ENCODE measurements at places on chromosomes 6 and 20.

DNA sequence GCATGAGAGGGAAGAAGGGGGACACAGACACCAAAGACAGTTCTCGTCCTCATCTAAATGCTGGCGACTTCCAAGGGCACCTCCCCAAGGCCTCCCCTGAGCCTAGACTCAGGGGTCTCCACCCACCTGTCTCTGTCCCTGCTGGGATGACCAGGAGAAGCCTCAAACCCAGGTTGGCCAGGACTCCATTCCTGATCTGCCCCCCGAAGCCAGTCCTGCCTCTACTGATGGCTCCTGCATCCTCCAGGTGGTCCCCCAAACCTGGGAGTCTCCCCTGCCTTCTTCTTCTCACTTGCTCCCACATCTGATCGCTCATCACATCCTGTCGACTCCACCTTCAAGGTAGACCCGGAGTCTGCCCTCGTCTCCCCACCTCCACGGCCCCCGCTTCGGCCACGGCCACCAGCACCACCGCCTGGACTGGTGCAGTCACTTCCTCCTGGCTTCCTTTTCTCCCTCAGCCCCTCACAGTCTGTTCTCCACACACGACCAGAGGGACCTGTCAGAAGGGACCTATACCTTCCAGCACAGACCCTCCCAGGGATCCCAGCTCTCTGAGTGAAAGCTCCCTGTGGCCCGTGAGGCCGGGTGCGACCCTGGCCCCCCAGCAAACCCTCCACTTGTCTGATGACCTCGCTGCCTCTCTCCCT, 92.1 kb downstream of the CEBPB start:
- no peak for DNase-seq

DNA sequence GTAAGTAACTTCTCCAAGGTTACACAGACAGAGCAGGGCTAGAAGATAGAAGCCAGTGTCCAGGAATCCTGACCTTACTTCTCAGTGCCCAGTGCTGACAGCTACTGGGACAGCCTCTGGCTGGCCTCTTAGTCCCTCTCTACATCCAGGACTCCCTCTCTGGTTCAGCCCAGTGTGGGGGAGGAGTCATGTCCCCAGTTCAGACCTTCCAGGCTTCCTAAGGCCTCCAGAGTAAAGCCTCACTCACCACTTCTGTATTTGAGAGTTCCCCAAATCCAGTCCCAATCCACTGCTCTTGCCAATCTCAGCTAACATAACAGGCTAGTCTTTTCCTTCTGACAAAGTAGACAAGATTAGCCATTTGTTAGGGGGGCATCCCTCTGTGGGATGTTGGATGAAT, 36.9 kb upstream of the EPB41L1 start:
- no peak for DNase-seq

DNA sequence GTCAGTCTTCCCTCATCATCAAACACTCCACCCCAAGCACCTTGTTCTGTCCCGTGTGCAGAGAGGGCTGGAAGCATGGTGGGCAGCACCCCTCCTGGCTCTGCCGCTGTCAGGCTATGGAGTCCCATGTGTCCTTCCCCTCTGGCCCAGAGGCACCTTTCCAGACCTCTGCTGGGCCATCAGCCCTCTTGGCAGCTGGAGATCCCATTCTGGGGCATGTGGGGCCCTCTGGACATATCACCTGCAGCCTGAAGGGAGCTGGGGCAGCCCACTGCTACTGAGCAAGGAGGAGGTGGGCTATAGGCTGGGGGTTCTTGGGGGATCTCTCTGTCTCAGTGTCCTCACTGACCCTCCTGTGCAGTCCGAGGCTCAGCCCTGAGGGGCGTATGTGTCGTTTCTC, 42.2 kb downstream of the SUN5 start:
- no peak for DNase-seq

DNA sequence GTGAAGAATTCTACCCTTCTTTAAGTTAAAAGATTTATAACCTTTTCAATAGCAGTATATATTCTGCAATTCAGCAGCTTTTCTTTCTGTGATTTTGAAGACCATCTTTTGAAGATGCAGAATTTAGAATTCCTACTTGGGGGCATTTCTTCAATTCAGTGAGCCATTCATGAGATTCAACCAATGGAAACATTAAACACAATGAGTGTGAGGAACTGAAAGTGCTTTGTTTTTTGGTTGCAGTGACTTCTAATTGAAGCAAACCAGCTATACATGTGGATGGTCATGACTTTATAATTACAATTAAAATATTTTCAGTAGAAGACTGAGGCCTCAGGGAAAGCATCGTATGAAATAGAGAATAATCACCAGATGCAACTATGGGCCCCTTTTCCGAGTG, 108.3 kb downstream of the CARMIL1 start:
- DNase-seq = no peak

DNA sequence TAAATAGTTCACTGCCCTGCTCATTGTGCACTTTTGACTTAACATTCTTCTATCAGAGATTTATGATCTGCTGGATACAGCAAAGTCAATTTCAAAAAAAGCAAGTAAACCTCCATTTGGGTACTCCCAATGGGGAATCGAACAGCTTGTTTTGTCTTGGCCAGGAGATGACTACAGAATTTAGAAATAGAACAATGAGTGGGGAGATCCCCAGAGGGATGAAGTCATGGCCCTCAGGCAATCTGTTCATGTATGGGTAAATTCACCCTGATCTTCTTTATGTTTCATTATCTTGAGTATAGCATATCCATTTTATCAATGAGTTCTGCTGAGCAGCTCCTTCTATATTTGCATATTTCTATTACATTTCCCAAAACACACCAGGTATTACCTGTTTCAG, 1681.9 kb downstream of the HACE1 start:
- no peak for DNase-seq

GRCh38 chr6:108564178-108564577, 3.5 kb downstream of the FOXO3 start:
- no peak for DNase-seq

- no peak for DNase-seq
These were observed 47.0 kb downstream of the BCAS1 start for GRCh38 chr20:54023406-54023805.

DNA sequence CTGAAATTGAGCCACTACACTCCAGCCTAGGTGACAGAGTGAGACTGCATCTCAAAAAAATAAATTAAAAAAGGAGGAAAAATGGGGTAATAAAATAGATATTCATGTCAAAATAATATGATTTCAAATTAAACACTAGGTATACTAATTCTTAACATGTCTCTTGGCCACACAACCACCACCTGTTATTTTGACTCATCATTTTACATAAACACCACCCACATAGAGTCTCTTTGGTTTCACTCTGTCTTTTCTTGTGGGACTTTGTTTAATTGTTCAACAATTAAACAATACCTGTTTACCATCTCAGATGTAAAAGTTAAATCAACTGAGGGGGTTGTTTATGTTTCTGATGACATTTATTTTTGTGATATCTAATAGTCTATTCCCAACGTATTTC, 476.8 kb upstream of the ADGRB3 start:
- no peak for DNase-seq

GRCh38 chr6:128079021-128079420, 178.2 kb upstream of the THEMIS start:
- DNase-seq = no peak

DNA sequence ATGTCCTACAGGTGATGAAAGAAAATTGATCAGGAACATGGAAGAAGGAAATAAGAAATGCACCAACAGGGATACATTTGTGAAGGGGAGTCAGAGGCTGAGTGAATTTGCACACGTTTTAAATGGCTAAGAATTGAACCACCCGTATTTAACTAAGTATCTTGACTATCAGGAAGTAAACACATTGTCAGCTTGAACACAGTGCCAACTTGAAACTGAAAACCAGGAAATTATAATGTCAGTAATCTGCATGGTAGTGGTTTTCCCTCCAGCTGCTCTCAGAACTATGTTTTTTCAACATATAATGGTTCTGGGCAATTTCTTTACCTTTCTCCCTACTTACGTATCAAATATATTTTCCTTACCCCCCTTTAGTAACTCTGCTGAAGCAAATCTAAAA, 366.5 kb upstream of the POU3F2 start:
- no peak for DNase-seq

DNA sequence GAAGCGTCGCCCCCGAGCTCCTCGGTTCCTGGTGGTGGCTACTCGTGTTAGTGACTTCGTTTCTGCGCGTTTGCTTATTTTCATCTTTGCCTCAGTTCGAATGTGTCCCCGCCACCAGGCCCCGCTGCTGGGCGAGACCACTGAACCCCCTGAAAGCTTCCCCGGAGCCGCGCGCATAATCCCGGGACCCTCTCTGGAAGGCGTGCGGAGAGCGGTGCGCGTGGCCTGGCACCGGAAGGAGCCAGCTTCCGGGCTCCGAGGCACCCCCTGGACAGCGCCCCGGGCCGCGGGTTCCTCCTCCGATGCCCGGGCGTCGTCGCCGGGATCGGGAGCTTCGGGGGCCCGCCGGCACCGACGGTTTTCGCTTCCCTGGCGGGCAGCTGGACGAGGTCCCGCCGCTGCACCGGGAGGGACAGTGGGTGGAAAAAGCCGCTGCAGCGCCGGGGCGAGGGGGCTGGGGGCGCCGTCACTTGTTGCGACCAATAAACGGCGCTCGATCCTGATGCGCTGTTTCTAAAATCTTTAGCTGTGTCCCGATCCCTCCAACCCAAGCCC, 643 bp upstream of the SLC35D3 start:
- no peak for DNase-seq

DNA sequence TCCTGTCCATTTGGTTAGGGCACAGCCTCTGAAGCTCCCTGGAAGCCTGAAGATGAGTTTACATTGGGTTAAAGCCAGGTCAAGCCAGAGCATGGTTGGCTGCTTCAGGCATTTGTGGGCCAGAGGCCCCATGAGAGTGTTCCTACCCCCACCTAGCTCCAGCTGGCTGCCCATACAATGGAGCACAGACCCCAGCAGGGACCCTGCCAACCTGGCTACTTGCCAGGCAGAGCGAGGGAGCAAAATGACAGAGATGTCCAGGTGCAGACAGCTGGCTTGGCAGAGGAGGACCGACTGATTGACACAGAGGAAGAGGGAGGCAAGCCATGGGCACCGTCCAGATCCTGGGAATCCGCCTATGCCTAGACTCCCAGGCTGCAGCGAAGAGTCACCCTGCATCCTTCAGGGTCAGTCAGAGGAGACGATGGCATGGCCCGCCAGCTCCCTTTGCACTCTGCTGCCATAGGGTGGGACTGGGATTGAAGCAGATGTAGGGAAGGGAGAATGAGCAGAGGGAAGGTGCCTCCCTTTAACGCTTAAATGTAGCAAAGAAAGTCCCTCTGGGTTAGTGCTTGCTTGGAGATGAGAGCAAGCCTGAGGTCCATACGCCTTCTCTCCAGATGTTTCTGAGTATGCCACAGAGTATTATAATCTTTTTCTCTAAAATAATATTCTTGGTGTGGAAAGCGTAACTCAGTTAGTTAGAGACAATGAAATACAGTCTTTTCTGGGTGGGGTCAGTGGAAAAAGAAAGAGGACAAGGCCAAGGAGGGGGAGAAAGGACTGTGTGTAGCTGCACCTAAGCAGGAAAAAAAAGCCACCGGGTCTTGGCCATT, 77.6 kb upstream of the FYN start:
- no peak for DNase-seq

DNA sequence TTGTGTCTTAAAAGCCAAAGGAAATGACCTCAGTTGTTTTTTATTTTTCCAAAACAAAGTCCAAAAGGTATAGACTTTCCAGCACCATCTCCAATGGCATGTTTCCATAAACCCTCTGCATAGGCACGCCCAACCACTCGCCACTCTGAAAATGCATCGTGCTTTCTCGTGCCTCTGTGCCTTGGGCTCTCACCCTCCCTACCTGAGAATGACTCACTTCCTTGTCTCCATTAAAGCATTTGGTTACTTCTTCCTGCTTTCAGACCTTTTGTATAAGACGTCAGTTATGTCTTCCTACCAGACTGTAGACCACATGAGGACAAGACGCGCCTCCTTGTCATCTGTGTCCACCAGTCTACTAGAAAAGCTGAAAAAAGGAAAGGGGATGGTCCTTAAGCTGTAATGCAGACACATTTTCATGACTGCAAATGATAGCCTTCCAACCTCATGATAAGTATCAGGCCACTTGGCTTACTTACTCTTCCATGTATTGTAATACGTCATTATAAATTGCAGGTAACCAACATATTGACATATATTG, 61.2 kb upstream of the CDYL start:
- DNase-seq = no peak

- no peak for DNase-seq
These were observed 47.5 kb upstream of the NAA20 start for GRCh38 chr20:19969507-19970255.

DNA sequence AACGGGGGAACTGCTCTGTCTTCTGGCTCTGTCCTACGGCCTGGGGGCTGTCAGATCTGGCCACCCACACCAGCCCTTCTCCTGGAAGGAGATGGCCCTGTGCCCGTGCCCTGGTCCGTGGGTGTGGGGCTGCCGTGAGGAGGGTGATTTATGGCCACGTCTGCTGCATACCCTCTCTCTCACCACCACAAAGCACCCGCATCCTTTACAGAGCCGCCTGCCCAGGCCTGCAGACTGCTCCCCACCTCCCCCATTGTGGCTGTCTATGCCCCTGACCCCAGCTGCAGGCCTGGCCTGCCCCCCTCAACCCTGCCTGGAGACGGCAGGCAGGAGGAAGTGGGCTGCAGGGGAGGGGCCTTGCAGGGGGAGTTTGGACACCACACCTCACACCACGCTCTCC, 72.7 kb upstream of the GATA5 start:
- no peak for DNase-seq

DNA sequence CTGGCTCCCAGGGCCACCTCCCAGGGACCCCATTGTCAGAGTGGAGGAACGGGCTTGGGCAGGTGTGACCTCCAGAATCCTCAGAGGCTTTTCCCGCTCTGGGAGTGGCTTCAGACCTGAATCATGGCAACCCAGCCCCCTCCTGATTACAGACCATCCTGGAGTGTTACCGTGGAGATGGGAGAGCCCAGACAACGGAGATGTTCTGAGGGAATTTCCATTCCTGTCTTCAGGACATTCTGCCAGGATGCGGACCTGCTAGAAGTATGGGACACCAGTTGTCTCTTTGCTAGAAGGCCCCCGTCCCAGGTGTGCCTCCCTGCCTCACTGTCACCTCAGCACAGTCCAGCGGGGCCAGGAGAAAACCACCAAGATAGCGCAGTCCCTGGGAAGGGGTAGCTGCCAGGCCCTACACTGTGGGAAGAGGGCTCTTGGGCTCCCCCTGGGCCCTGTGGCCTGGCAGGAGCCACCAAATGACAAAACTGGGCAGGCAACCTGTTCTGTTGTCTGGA, 109.9 kb downstream of the PSMB1 start:
- DNase-seq = no peak

DNA sequence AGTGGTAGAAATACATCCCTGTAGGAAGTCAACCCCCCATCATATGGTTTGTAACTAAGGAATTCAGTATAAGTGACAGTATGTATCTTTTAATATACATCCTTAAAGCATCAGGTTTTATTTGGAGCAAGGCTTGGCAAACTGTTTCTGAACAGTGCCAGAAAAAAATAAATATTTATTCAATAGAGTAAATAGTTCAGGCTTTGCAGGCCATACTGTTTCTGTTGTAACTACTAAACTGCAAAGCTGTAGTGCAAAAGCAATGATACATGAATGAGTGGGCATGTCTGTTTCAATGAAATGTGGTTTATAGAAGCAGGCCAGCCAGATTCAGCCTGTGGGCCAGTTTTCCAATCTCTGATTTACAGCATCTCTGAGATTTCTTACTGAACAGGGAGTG, 977 bp downstream of the MEI4 start:
- no peak for DNase-seq

All from activated CD8-positive, alpha-beta memory T cell treated with anti-CD3 and anti-CD28 coated beads for 4 hours (primary cell).